IMR-90 (cell line): ENCODE measurements at places on chromosomes 12 and 14. TPM values are rescaled to one million over a fixed set of nuclear protein-coding genes. Genes with fewer than 3 reads are reported as not detected.
A peak's percentile ranks its signal among the peaks of the same experiment; 100 is the strongest.

DNA sequence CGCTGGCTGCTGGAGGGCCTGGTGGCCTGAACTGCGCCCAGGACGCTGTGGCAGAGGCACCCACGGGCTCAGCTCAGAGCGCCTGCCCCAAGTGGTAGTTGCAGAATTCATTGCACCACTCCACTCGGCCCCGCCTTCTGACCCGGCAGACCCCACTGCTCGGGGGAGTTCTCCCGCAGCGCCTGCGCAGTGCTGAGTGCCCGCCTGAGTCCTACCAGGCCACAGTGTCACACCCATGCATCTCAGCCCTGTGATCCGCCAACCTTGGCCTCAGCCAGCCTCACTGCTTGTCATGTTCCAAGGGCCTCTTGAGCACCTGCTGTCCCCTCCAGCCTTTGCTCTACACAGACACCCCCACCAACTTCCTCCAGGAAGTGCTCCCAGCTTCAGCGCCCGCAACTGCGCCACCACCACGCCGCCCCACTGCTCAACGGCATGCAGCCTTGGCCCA is 12.2 kb downstream of the DEGS2 start:
- H3K36me3 ChIP-seq: peaks cover 4% of the 10 kb centered on the region; the same call in 1 of the 2 replicates
- H3K27ac ChIP-seq: no peak overlapping the region
- H3K27me3 ChIP-seq: no peaks in the 10 kb centered on the region; the same call in 1 of the 2 replicates
- no peak for DNase-seq

SMCO3 gene
- total RNA-seq: under 0.01 TPM in 2 replicates

SYCP3 gene
- total RNA-seq: under 0.01 TPM in 1 of 2 replicates, not detected in the other

- H3K27me3 ChIP-seq: no peaks in the 10 kb centered on the region
- no peak overlapping the region for H3K27ac ChIP-seq
- H3K36me3 ChIP-seq: no peaks in the 10 kb centered on the region
- H3K4me3 ChIP-seq: no peak overlapping the region
- no peak for DNase-seq
Observed at GRCh38 chr12:128111333-128111732, 155.6 kb upstream of the TMEM132C start.

CEP290 gene
- total RNA-seq: 7.9 and 17.5 TPM in 2 replicates

PPP1R3E gene
- 1.1 and 1.3 TPM in 2 replicates for total RNA-seq

GRCh38 chr12:63916561-63917476 is 72.3 kb downstream of the SRGAP1 start:
- H3K27ac ChIP-seq: peak overlapping the region; percentile 99
- H3K27me3 ChIP-seq: no peaks in the 10 kb centered on the region
- DNase-seq: peak; percentile 64
- H3K4me1 ChIP-seq: peaks cover 20% of the 10 kb centered on the region

- peak overlapping the region; percentile 31; the same call in 1 of the 2 replicates for H3K27ac ChIP-seq
- H3K4me3 ChIP-seq: no peak overlapping the region
- H3K27me3 ChIP-seq: no peaks in the 10 kb centered on the region
Observed at GRCh38 chr12:95623554-95624170, 72.4 kb upstream of the USP44 start.

RTN1 gene
- 0.18 and 0.28 TPM in 2 replicates for total RNA-seq

ARHGEF25 gene
- 6.3 and 7.8 TPM in 2 replicates for total RNA-seq

DNA sequence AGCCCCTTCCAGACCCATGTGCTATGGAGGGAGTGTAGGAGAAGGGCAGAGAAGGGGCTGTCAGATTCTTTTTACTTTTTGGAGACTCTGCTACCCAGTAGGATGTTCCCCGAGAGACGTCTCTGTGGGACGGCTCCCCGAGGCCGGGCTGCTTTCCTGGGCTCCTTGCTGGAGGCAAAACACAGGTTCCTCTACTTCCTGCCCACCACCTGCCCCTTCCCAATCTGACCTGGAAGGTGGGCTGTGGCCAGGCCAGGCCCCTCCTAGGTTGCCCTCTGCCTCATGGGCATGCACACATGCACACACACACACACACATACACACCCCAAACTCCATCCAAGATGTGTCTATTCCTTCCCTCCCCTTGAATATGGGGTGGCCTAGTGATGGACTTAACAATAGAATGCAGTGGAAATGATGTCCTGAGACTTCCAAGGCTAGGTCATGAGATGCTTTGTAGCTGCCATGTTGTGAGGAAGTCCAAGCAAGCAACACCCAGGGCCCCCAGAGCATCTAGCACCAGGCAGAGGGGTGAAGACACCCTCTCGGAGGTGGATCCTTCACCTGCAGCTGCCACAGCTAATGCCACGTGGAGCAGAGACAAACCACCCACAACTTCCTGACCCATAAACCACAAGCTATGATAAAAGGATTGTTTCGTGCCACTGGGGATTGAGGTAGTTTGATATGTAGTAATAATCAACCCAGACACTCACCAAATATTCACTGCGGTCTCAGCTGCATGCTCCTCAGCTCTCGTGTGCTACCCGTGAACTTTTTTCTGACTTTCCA is 1.6 kb upstream of the ASB2 start:
- DNase-seq: no peak
- H3K4me3 ChIP-seq: no peak overlapping the region
- peaks cover 18% of the 10 kb centered on the region for H3K4me1 ChIP-seq
- no peaks in the 10 kb centered on the region for H3K27me3 ChIP-seq

GRCh38 chr12:106288101-106288493 is 14.4 kb upstream of the TCP11L2 start:
- H3K4me1 ChIP-seq: peaks cover 8% of the 10 kb centered on the region
- H3K4me3 ChIP-seq: no peak overlapping the region
- DNase-seq: no peak
- H3K36me3 ChIP-seq: no peaks in the 10 kb centered on the region
- no peaks in the 10 kb centered on the region for H3K27me3 ChIP-seq
